ENCODE measurements at places on chromosomes 1 and 21. TPM values are rescaled to one million over a fixed set of nuclear protein-coding genes. Genes with fewer than 3 reads are reported as not detected.

- no peak for DNase-seq
- H3K27ac ChIP-seq, result no peak overlapping the region
- H3K27me3 ChIP-seq, result peaks cover 62% of the 10 kb centered on the region
- H3K4me1 ChIP-seq, result no peaks in the 10 kb centered on the region
Measured at GRCh38 chr1:22250724-22251123, 107.8 kb upstream of the WNT4 start.

DNA sequence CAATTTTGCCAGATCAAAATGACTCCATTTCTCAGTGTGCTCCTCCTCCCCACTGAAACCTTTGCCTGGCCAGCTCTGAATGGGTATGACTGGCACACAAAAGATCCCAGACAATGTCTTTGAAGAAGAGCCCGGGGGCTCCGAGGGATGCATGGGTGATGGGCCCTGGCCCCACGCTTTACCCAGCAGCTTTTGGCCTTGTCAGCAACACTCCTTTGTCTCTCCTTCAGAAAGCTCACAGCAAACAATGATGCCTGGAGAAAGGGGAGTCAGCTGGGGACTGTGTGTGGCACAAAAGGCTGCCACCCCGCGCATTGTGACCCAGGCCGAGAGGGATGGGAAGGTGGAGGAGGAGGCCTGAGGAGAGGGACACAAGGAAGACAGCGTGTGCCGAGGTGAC lies 45.9 kb downstream of the PLXNA2 start:
- DNase-seq, result no peak
- no peaks in the 10 kb centered on the region for H3K36me3 ChIP-seq
- no peaks in the 10 kb centered on the region for H3K27me3 ChIP-seq
- H3K27ac ChIP-seq, result no peak overlapping the region
- no peaks in the 10 kb centered on the region for H3K4me1 ChIP-seq

DNA sequence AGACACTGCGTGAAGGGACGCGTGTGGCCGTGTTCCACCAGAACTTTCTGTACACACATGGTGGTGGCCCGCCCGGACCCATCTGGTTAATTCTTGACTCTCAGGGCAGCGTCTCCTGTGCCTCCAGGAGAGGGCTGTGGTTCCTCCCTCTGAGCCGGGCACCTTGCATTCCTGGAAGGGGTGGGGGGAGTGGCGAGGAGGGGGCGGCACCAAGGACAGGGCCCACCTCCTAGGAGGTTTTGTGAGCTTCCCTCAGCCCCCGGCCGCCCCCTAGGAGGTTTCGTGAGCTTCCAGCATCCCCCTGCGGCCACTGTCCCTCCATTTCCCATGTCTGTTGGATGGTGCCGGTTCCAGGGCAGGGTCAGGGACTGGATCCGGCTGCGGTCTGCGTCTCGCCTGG lies 28.9 kb downstream of the FAAP20 start:
- H3K4me3 ChIP-seq, result no peak overlapping the region
- no peak overlapping the region for H3K27ac ChIP-seq
- no peak for DNase-seq
- peaks cover 8% of the 10 kb centered on the region for H3K4me1 ChIP-seq

DNA sequence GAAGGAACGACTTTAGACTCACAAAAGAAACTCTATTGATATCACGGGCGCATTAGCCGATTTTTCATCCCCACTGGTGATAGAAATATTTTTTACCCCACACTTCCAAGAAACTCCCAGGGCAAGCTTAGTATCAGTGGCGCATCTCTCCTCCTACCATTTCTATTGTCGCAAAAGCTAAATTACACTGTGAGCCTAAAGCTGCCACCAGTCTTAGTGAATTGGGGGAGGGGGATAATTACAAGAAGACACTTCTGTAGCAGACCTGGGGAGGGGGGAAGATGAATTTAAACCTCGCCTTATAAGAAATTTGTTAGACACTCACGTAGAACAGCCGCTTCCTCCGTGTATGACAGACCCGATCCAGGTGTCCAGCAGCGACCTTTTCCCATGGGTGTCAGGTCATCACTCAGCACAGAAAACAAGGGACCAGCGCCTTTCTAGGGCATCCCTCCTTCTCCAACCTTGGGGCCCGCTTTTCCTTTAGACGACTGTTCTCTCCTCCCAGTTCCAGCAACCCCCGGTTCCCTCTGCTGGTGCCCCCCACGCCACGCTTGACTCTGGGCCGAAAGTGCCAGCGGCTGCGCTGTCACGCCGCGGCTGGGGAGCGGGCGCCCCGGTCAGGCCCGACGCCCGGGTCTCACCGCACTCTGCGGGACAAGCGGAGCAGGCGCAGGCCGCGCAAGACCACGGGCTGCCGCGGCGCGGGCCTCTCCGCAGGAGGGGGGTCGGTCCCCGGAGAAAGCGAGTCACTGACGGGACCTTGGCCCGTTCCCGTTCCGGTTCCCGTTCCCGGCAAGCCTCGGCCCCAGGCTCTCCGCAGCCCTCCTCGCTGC lies 821 bp downstream of the PHC2 start:
- no peak for DNase-seq
- H3K27me3 ChIP-seq, result peaks cover 3% of the 10 kb centered on the region
- no peak overlapping the region for H3K4me3 ChIP-seq
- no peak overlapping the region for H3K27ac ChIP-seq
- no peaks in the 10 kb centered on the region for H3K36me3 ChIP-seq

DNA sequence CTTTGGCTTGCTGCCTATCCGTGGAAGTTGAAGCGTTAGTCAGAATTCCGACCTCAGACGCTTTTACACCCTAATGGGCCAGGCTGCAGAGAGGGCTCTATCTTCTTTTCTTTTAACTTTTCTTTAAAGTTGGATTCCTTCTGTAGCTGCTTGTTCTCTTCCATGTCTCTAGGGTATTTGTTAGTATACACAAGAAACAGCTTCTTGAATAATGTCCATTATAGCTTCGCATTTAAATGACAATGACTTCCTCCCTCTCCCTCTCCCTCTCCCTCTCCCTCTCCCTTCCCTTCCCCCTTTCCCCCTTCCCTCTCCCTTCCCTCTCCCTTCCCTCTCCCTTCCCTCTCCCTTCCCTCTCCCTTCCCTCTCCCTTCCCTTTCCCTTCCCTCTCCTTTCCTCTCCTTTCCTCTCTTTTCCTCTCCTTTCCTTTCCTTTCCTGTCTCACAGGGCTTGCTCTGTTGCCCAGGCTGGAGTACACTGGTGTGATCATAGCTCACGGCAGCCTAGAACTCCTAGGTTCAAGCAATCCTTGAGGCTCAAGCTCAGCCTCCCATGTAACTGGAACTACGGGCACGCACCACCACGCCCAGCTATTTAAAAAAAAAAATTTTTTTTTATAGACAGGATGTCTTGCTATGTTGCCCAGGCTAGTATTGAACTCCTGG lies 33.0 kb downstream of the RIPPLY3 start:
- no peak overlapping the region for H3K27ac ChIP-seq
- no peak for DNase-seq
- H3K27me3 ChIP-seq, result peaks cover 3% of the 10 kb centered on the region

- no peak for DNase-seq
- H3K27me3 ChIP-seq, result no peaks in the 10 kb centered on the region
- H3K27ac ChIP-seq, result no peak overlapping the region
- no peaks in the 10 kb centered on the region for H3K36me3 ChIP-seq
- peaks cover 7% of the 10 kb centered on the region for H3K4me1 ChIP-seq
- H3K4me3 ChIP-seq, result no peak overlapping the region
Measured at GRCh38 chr1:31694069-31694963, 9.5 kb downstream of the COL16A1 start.

- H3K4me3 ChIP-seq, result no peak overlapping the region
- H3K36me3 ChIP-seq, result peaks cover 87% of the 10 kb centered on the region
- H3K27ac ChIP-seq, result no peak overlapping the region
- no peak for DNase-seq
- no peaks in the 10 kb centered on the region for H3K27me3 ChIP-seq
Measured at GRCh38 chr1:119159966-119160365, 19.5 kb upstream of the WARS2 start.

- no peaks in the 10 kb centered on the region for H3K27me3 ChIP-seq
- peak within 1 kb of the TSS; percentile 95 for H3K4me3 ChIP-seq
- H3K36me3 ChIP-seq, result no peaks in the 10 kb centered on the region
- peaks cover 78% of the 10 kb centered on the region for H3K4me1 ChIP-seq
- peak within 1 kb of the TSS; percentile 89 for H3K27ac ChIP-seq
- peak; percentile 92 for DNase-seq
Measured at GRCh38 chr1:11735854-11736745, at the start of gene AGTRAP. TSS of gene AGTRAP (plus strand) at chr1:11736136. CDS start at chr1:11736209, 73 bp downstream.

DNA sequence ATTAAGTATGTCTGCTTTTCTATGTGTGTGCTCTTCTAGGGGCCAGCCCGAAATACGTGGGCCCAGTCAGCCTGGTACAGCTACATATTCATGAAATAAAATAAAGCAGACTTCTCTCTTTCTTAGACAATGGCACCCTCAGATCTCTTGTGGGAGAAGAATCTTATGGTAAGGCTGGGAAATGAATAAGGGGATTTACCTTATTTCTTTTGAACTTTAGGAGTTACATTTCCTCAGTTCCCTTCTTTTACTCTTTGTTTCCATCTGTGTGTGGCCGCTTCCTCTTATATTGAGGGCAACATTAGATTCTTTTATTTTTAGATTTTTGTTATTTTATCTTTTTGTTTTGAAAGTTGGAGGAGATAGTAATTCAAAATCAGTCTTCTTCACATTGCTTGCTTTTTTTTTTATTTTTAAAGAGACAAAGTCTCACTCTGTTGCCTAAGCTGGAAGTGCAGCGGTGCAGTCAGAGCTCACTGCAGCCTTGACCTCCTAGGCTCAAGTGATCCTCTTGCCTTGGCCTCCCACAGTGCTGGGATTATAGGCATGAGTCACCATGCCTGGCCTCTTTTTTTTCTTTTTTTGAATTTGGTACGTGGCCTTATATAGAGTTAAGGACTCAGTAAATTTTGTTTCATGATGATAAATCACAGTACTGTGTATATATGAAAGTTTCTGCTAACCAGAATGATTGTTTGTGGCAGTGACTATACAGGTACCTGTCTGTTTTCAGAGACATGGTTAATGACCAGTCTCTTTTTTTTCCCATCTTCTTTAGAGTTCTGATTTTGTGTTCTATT lies 9.1 kb downstream of the LAMC1 start:
- DNase-seq, result no peak
- no peak overlapping the region for H3K27ac ChIP-seq
- peaks cover 17% of the 10 kb centered on the region for H3K4me1 ChIP-seq
- no peak overlapping the region for H3K4me3 ChIP-seq

- H3K4me1 ChIP-seq, result peaks cover 25% of the 10 kb centered on the region
- DNase-seq, result no peak
- H3K27ac ChIP-seq, result peak overlapping the region; percentile 67
- H3K27me3 ChIP-seq, result no peaks in the 10 kb centered on the region
- peak overlapping the region; percentile 74 for H3K4me3 ChIP-seq
Measured at GRCh38 chr1:32352831-32353383, 9.4 kb downstream of the FAM229A start.

- H3K36me3 ChIP-seq, result no peaks in the 10 kb centered on the region
- no peak overlapping the region for H3K4me3 ChIP-seq
- H3K27me3 ChIP-seq, result no peaks in the 10 kb centered on the region
- no peak overlapping the region for H3K27ac ChIP-seq
- DNase-seq, result no peak
Measured at GRCh38 chr1:119782631-119783325, 14.1 kb upstream of the HMGCS2 start.

GRCh38 chr1:27547220-27548116 lies 56.5 kb downstream of the AHDC1 start:
- H3K4me1 ChIP-seq, result peaks cover 8% of the 10 kb centered on the region
- H3K27ac ChIP-seq, result no peak overlapping the region
- DNase-seq, result no peak

DNA sequence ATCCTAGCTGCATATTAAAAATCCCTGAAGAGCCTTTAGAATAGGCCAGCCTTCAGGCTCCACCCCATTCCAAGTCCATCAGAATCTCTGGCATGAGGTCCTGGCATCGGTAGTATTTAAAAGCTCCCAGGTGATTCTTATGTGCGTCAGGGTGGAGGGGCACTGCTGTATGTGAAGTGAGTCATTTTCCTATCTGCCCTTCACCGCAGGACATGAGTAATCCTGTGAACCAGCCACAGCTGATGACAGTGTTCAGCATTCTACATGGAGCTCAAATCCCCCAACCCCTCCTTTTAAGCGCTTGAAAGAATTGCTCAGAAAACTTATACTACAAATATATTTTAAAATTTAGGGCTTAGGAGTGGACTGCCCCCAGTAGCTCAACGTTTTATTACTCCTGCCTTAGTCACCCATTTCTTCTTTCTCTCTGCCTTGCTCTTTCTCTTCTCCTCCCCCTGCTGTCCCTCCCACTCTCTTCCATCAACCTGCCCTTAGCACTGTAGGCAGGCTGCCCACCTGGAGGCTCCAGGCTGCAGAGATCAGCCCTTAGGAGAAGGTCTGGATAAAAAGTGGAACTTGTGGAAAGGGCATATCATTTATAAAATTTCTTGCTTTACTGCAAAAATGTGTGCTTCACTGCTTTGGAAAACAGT lies 73.8 kb upstream of the ZNF281 start:
- H3K4me3 ChIP-seq, result no peak overlapping the region
- peaks cover 3% of the 10 kb centered on the region for H3K27me3 ChIP-seq
- H3K4me1 ChIP-seq, result no peaks in the 10 kb centered on the region
- H3K36me3 ChIP-seq, result no peaks in the 10 kb centered on the region
- no peak overlapping the region for H3K27ac ChIP-seq

DNA sequence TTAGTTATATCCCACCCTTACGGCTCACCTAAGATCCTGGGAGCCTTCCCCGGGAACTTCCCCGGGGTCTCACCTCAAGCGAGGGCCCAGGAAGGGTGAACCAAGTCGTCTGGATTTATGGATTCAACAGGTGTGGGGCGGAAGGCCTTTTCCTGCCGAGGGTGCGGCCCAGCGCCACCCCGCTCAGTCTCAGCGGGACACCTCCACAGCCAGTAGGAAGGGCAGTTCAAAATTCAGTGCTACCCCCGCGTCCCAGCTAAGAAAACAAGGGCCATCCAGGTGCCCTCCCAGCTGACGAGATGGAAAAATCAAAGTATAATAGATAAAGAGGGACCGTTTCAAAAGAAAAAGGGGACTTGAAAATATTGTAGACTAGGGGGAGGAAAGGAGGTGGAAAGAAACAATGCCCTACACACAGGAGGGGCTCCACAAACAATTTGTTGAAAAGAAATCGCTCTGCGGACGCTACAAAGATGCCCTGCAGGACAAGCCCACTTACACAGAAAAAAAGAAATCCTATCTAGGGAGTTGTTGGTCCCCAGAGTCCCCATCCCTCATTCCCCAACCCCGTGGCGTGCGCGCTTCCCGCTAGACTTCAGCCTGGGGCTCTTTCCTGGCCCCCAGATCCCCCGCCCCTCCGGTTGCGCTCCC lies 1.3 kb downstream of the SLC2A1 start:
- peaks cover 7% of the 10 kb centered on the region for H3K36me3 ChIP-seq
- peak overlapping the region; percentile 92 for H3K4me3 ChIP-seq
- DNase-seq, result no peak
- H3K4me1 ChIP-seq, result peaks cover 71% of the 10 kb centered on the region
- H3K27ac ChIP-seq, result peak overlapping the region; percentile 95

GRCh38 chr21:33203371-33203724 lies 26.4 kb upstream of the IFNAR2 start:
- DNase-seq, result no peak
- no peaks in the 10 kb centered on the region for H3K36me3 ChIP-seq
- H3K27me3 ChIP-seq, result no peaks in the 10 kb centered on the region
- peaks cover 84% of the 10 kb centered on the region for H3K4me1 ChIP-seq
- no peak overlapping the region for H3K4me3 ChIP-seq

ARHGAP30 gene
- total RNA-seq, result 220 TPM

RNF207 gene
- 0.36 TPM for total RNA-seq

KCNA2 gene
- total RNA-seq, result 0.23 TPM
